ACHN (cell line): ENCODE measurements at places on chromosomes 3 and 15.

- DNase-seq: no peak
These were observed 1.5 kb downstream of the FOXB1 start for GRCh38 chr15:60005352-60006202.

DNA sequence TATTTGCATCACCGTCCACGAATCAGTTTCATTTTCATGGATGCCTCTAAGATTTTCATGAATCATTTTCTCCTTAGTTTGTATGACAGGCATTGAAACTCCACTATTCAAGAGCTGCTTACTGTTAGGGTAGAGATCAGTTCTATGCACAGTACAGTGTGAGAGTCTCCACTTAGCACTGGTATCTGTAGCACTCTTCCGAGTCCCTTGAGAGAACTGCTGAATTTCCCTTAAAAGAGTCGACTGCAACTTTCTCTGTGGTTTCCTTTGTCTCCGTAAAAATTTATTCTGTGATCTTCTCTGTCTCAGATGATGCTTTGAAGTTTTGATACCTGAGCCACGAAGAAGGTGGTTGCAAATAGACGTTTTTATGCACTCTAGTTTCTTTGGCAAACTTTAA lies 14.8 kb downstream of the GTPBP8 start:
- DNase-seq: no peak

- DNase-seq: no peak
These were observed 363.6 kb downstream of the WDR72 start for GRCh38 chr15:53395871-53396270.

- DNase-seq: no peak
These were observed 731.7 kb downstream of the NSUN3 start for GRCh38 chr3:94794563-94794962.

GRCh38 chr3:195221876-195222617 lies 48.9 kb downstream of the XXYLT1 start:
- no peak for DNase-seq

DNA sequence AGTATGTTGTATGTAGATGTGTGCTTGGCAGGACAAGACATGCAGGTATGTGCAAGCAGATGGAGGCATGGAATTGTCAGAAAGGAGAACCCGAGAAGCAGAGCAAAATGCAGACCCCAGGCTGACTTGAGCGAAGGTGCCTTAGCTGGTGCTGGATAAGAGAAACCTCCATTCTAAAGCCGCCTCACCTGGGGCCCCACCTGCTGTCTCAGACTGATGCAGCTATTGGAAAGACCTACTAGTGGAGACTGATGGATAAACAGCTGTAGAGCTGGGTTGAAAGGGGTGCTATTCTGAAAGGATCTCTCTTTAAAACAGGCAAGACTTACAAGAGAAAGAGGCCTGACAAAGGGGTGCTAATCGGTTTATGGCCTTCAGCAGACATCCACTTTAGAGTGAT lies 86.2 kb downstream of the EPHB1 start:
- DNase-seq: no peak

DNA sequence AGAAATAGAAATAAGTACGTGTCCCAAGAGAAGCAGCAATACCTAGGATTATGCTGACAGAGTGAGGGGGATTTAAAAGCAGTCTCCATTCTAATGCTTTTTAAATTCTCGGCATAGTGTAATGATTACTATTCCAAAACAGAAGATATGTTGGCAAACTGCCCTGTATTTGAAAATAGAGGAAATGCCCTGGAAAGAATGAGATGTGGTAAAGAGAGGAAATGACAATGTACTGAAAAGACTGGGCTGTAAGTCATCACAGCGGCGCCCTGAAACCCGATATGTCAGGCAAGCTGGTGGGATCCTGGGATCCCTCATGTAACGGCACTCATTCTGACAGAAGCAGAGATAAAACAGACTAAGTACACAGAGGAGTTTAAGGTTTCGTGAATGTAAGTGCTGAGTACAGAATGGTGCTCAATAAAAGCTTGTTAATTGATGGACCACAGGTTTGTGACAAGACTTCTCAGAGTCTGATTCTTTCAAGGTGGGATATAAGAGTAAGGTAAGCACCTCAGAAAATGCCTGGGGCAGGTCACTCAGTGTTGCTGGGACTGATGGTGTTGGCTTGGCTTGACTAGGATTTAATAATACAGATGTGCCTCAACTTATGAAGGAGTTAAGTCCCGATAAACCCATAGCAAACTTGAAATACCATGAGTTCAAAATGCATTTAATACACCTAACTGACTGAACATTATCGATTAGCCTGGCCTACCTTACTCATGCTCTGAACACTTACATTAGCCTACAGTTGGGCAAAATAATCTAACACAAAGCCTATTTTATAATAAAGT lies 91.4 kb downstream of the NFKBIZ start:
- peak; percentile 16 for DNase-seq

GRCh38 chr3:105999856-106000255 lies 131.0 kb upstream of the CBLB start:
- no peak for DNase-seq

- no peak for DNase-seq
These were observed 5.6 kb upstream of the LRRC2 start for GRCh38 chr3:46571684-46572083.
